Fibroblast of villous mesenchyme (primary cell): ENCODE measurements at places on chromosomes 4 and X. TPM values are rescaled to one million over a fixed set of nuclear protein-coding genes. Genes with fewer than 3 reads are reported as not detected.

PARM1 gene
- 0.86 and 1.3 TPM in 2 replicates for total RNA-seq

TDO2 gene
- total RNA-seq, result 2.2 and 4.2 TPM in 2 replicates

SUPT20HL1 gene
- not detected in 2 replicates for total RNA-seq

C4orf50 gene
- total RNA-seq, result not detected in 2 replicates

ZCCHC4 gene
- 11.0 and 15.1 TPM in 2 replicates for total RNA-seq

NBDY gene
- 10.3 and 12.1 TPM in 2 replicates for total RNA-seq

CNKSR2 gene
- 1.9 and 4.7 TPM in 2 replicates for total RNA-seq

VSIG4 gene
- not detected in 2 replicates for total RNA-seq

ADAM29 gene
- not detected in 2 replicates for total RNA-seq

SMS gene
- total RNA-seq, result 133 and 190 TPM in 2 replicates

SYTL5 gene
- total RNA-seq, result 10.4 and 21.9 TPM in 2 replicates

RHOXF2B gene
- not detected in 2 replicates for total RNA-seq

POU4F2 gene
- total RNA-seq, result not detected in 2 replicates

BANK1 gene
- 0.32 and 0.86 TPM in 2 replicates for total RNA-seq

AWAT2 gene
- not detected in 2 replicates for total RNA-seq

CDS1 gene
- under 0.01 TPM in 2 replicates for total RNA-seq

GC gene
- not detected in 2 replicates for total RNA-seq

GSX2 gene
- under 0.01 TPM in 1 of 2 replicates, not detected in the other for total RNA-seq

DSPP gene
- not detected in 2 replicates for total RNA-seq

EFHC2 gene
- under 0.01 and 0.32 TPM in 2 replicates for total RNA-seq

EREG gene
- 1.3 and 5.2 TPM in 2 replicates for total RNA-seq

SPATA4 gene
- total RNA-seq, result 0.97 TPM in 1 of 2 replicates, not detected in the other

TACR3 gene
- total RNA-seq, result not detected in 2 replicates

CT47B1 gene
- total RNA-seq, result not detected in 2 replicates

CT45A10 gene
- total RNA-seq, result not detected in 2 replicates

MGAT4D gene
- not detected in 2 replicates for total RNA-seq

TMSB15B gene
- total RNA-seq, result 3.5 and 6.5 TPM in 2 replicates

VCX3B gene
- total RNA-seq, result not detected in 2 replicates

ANKRD17 gene
- 53.5 and 80.7 TPM in 2 replicates for total RNA-seq

CT83 gene
- not detected in 2 replicates for total RNA-seq

GPR50 gene
- total RNA-seq, result not detected in 2 replicates

KLF3 gene
- total RNA-seq, result 22.2 and 24.2 TPM in 2 replicates

EMCN gene
- not detected in 2 replicates for total RNA-seq

SMIM31 gene
- total RNA-seq, result not detected in 2 replicates

NPY1R gene
- 1.6 and 3.5 TPM in 2 replicates for total RNA-seq

PNMA6F gene
- total RNA-seq, result not detected in 2 replicates

KLB gene
- total RNA-seq, result not detected in 2 replicates

ZCCHC18 gene
- 0.43 and 0.64 TPM in 2 replicates for total RNA-seq

ACE2 gene
- total RNA-seq, result not detected in 2 replicates

CENPVL3 gene
- not detected in 2 replicates for total RNA-seq

GPR143 gene
- 0.32 and 0.43 TPM in 2 replicates for total RNA-seq

HSD17B13 gene
- under 0.01 TPM in 1 of 2 replicates, not detected in the other for total RNA-seq

COL4A6 gene
- total RNA-seq, result 0.32 and 1.7 TPM in 2 replicates

SLC16A2 gene
- 10.6 and 10.8 TPM in 2 replicates for total RNA-seq
